CD8-positive, alpha-beta memory T cell (primary cell): ENCODE measurements at places on chromosomes 7 and 10.
A peak's percentile ranks its signal among the peaks of the same experiment; 100 is the strongest.

GRCh38 chr10:129057856-129058663, 409.0 kb upstream of the MGMT start:
- DNase-seq, result no peak
- peak overlapping the region; percentile 16 for H3K4me3 ChIP-seq
- peaks cover 33% of the 10 kb centered on the region for H3K4me1 ChIP-seq
- H3K27me3 ChIP-seq, result no peaks in the 10 kb centered on the region

DNA sequence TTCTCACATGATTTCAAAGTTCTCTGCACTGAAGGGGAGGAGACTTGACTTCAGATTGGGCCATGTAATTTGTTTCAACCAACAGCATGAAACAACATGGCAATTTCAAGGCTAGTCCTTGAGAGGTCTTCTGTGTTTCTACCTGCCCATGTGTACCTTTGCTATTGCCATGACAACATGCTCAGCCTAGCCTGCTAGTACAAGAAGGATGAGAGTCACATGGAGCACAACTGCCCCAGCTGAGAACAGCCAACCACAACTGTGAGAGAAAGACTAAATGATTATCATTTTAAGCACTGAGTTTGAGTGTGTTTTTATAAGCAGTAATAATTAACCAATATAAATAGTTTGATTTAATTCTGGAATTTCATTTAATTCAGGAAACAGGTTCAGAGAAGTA, 41.9 kb downstream of the ANKMY2 start:
- no peaks in the 10 kb centered on the region for H3K27me3 ChIP-seq
- DNase-seq, result no peak
- H3K4me1 ChIP-seq, result no peaks in the 10 kb centered on the region
- no peaks in the 10 kb centered on the region for H3K36me3 ChIP-seq
- no peak overlapping the region for H3K27ac ChIP-seq

GRCh38 chr10:14456218-14456869, 125.6 kb upstream of the FRMD4A start:
- DNase-seq, result no peak
- no peak overlapping the region for H3K27ac ChIP-seq
- H3K4me1 ChIP-seq, result no peaks in the 10 kb centered on the region
- H3K36me3 ChIP-seq, result no peaks in the 10 kb centered on the region

GRCh38 chr10:58027426-58027825, 240.3 kb downstream of the IPMK start:
- H3K4me3 ChIP-seq, result no peak overlapping the region
- H3K4me1 ChIP-seq, result no peaks in the 10 kb centered on the region
- H3K36me3 ChIP-seq, result no peaks in the 10 kb centered on the region

- H3K27me3 ChIP-seq, result peaks cover 9% of the 10 kb centered on the region
- H3K4me3 ChIP-seq, result no peak overlapping the region
- H3K4me1 ChIP-seq, result no peaks in the 10 kb centered on the region
- no peaks in the 10 kb centered on the region for H3K36me3 ChIP-seq
Measured at GRCh38 chr10:117004227-117005025, 561 bp downstream of the SHTN1 start.

DNA sequence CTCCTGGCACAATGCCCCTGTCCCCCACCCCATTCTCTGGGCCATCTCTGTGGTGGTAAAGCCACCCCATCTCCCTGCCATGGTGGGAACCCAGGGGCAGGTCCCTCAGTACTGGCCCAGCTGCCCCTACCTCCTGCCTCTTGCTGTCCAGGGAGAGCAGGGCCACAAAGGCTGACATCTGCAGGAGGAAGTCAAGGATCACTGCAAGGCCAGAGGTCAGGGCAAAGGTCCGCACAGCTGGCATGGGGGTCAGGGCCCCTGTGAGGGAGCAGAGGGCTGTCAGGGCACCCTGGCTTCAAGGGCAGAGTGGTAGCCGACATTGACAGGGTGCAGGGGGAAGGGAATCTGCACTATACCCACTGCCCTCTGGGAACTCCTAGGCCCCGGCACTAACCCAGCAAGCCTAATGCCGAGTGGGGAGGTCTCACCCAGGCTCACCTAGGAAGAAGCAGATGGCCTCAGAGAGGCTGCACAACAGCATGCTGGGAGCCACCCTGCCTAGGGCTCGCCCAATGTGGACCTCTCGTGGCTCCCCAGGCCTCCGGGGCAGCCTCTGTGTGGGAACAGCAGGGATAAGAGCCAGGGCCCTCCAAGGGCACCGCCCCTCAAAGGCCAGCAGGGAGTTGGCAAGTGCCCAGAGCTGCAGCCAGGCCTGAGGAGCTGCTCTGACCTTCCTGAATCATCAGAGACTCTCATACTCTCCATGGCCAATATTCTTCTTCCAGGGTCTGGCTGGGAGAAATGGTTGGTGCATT, 7.7 kb downstream of the NPC1L1 start:
- H3K36me3 ChIP-seq, result no peaks in the 10 kb centered on the region
- DNase-seq, result no peak
- H3K4me1 ChIP-seq, result no peaks in the 10 kb centered on the region
- H3K27me3 ChIP-seq, result no peaks in the 10 kb centered on the region
